ENCODE measurements at places on chromosomes 3 and 15.

- DNase-seq: no peak
These were observed 542 bp downstream of the ACAA1 start for GRCh38 chr3:38136393-38136776.

DNA sequence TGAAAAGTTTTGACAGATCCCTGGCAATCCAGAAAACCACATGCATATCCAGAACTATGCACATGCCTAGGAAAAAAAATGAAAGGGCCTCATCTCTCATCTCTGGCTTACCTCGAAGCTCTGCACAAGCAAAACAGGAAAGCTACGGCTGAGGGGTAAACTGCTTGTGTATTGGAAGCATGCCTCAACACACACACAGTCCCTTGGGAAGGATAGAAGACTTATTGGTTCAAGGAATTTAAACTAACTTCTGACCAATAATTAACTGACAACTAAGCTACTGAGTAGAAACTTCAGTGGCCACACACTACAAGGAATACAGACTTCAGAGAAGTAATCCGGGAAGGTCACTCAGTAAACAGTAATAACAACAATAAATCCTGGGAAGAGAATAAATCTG lies 59.9 kb upstream of the POMGNT2 start:
- no peak for DNase-seq

DNA sequence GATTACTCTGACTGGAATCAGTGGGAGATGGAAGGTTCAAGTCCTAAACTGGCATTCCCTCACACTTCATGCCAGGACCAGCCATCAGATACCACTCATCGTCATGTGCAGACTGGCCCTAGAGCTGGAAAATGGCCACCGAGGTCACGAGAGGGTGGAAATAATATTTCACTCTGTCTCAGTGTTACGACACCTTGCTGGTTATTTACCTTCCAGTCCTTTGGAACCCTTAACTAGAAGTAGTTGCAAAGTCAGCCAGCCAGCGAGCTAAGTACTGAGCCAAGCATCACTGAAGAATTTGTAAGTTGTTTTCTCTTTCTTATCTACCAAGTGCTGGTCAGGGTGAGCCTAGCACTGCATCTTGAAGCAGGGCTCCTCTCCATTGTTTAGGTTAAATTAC lies 309.9 kb upstream of the RASGRP1 start:
- DNase-seq: no peak

DNA sequence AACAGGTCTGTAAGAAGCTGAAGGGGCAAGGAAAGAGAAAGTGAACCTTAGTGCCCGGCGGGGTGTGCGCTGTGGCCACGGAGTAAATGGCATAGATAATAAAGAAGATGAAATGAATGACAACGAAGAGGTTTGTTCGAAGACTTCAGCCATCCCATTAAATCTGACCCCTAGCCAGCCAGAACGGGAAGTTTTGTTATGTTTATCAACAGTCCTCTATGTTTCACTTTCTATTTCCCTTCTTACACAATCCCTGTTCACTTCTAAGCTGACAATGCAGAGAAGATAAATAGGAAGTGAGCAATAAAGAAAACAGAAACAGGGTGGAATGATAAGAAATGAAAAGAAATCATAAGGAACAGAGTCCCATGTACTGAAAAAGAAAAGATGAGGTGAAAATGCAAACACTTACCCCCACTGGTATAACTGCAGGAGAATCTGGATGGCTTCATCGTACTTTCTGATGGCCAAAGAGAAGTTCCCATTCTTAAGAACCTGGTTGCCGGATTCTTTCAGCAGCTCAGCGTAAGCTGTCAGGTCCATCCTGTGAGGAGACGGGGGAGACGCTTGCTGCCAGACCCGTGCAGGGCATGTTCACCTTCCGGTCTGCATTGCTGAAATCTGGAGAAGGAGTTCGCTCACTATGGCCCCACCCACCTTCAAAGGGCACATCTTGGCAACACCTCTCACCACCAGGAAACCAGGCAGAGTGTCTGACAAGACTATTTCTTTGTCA lies 36.8 kb downstream of the TRANK1 start:
- DNase-seq: peak; percentile 78

DNA sequence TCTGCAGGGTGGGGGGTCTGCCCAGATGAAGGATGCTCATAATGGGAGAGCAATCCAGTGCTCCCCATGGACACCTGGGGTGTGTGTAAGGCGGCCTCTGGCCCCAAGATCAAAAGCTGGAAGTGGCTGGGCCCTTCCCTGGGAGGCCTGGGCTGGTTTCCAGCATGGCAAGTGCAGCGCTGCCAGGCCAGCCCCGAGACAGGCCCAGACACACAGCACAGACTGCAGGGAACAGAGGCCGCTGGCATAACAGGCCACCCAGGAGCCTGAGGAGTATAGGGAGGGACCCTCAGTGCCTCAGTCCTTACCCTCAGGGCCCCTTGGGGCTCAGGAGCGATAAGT lies 10.0 kb downstream of the ITPKA start:
- no peak for DNase-seq

DNA sequence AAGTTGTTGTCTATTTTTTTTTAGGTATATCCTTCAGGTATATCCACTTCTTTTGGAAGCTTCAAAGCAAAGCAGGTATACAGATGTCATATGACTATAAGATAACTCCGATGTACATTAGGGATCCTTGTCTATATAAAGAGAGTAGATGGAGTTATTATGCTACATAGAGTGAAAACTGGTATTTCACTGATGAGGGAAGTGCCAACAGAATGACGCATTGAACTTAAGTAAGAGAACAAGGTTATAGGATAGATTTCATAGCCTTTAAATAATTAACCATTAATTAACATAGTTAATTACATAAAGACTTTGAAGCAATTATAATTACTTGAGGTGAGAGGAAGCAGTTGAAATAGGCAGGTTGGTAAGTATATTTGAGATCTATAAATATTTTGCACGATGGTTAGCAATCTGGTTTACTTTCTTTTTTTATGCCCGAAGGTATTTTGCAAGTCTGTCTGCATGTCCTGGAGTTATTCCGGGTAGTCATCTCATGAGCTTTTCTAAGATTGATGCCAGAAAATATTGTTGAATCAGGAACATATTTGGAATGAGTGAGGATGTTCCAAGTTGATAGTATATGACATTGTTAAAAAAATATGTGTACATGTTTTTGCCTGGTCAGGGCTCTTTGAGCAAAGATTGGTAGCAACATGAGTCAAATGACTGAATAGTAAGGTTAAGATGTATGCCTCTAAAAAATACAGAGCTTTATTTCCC lies 299.5 kb upstream of the KCNMB2 start:
- no peak for DNase-seq

- no peak for DNase-seq
These were observed 171.5 kb downstream of the LRTM1 start for GRCh38 chr3:54756330-54756731.

DNA sequence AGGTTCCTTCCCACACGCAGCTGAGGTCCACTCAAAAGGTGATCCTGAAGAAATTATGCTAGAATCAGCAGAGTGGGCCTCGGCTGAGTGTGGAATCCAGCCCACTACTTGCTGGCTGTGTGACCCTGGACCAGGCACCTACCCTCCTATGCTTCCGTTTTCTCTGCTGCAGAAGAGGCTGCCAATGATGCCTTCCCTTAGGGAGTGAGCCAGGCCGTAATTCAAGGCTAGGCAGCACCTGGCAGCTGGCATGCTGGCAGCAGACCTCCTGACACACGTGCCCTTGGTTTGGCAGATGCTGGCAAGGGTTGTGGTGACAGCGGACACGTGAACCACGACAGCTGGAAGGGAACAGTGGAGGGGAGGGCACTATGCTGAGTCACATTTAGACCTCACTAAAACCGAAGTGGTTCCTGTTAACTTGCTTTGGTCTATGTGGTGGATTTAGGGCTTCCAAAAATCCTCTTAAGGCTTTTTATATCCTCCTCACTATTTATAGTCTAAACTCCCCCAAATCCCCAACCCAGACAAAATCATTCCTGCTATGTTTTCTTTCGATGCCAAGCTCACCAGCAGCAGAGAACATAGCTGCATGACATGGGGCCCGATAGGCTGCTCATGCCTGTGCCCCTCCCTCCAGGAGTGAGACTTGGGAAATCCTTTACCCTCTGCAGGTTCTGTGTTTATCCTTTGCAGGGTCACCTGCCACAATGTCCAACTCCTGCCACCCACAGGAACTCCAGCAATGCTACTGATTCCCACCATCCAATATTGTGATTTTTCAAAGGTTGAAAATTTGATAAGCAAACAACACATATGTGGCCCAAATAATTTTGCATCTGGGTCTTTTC lies 10.6 kb upstream of the PCSK6 start:
- no peak for DNase-seq

GRCh38 chr3:107201146-107201545 lies 176.1 kb upstream of the CCDC54 start:
- no peak for DNase-seq

DNA sequence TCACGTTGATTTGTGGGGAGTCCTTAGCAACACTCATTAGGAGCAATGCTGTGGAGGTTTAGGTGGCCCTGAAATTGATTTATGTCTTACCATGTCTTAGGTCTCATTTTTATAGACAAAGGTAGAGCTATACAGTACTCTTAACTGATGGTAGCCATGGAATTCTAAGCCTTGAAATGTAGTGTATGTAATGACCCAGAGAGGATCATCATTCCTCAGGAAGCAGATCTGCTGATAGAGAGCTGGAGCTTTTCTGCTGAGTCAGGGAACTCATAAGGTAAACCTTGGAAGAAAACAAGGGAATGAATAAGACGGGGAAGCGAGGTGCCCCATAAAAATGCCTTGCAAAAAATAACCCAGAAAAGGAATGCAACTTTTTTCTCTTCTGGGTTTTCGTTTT lies 34.0 kb upstream of the ZNF639 start:
- DNase-seq: no peak

DNA sequence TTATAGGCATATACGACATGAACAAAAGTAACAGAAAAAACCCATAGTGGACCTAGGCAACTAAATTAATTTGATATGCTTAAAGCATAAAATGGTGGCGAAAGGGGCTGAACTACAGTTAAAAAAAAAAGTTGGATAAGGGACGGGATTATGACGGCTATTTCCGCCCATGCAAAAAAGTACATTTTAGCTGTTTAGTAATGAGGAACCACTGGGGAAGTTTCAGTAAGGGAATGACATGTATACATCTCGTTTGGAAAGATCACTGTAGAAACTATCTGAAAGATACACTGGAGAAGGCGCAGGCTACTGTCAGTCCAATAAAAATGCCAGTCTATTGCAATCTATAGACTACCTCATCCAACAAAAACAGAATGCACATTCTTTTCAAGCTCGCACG lies 65.6 kb downstream of the ZNF148 start:
- DNase-seq: no peak

- no peak for DNase-seq
These were observed 2.2 kb upstream of the UCN2 start for GRCh38 chr3:48565591-48566400.

DNA sequence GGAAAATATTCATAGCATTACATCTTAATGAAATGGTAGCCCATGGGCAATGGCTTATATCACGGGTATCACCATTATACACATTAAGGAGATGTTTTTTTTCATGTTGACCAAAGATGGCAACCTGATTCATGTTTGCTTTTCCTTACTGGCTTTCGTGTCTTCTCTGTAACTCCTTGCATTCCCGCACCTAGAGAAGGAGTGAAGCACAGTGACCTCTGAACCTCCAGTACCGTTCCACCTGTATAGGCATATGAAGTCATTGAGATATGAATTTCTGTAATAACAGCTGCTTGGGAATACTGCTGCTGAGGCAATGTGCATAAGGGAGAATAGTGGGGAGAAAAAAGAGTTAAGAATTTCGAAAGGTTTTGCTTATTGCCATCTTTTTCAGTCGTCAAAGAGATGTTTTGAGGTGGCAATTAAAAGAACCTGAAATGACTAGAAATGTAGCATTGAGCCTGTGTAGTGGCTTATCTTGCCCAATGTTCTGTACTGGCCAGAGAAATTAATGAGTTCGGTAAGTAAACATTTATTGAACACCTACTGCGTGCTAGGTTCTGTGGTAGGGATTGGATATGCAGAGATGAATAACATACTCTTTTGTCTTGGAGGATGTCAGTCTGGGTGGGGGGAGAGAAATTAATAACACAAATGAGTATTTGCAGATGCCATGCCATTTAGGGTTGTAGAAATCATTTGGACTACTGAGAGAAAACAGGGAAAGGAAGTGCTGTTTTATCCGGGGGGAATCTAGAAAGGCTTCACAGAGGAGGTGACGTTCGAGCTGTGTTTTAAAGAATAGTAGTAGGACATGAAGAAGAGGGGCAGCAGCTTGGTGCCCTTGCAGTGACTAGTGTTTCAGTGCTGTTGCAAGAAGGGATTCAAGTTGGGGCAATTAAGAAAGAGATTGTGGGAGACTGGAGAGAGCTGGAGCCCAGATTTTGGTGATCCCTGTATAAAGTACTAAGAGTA lies 2.5 kb downstream of the FEM1B start:
- no peak for DNase-seq

DNA sequence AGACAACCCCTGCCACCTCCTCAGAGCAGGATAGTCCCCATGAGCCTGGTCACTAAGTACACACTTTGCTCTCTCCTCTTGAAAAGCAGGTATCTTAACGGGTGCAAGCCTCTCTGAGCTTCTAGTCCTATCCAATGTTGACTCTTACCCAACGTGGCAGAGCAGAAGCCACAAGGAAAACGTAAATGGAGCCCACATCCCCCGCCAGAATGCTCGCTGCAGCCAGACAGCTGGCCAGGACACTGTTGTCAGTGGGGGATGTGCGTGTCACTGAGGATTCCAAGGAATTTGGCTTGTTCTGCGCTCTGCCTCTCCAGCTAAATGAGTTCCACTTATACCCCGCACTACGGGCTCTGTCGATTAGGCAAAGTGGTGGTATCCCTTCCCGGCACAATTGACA lies 67.8 kb upstream of the IGF1R start:
- no peak for DNase-seq

DNA sequence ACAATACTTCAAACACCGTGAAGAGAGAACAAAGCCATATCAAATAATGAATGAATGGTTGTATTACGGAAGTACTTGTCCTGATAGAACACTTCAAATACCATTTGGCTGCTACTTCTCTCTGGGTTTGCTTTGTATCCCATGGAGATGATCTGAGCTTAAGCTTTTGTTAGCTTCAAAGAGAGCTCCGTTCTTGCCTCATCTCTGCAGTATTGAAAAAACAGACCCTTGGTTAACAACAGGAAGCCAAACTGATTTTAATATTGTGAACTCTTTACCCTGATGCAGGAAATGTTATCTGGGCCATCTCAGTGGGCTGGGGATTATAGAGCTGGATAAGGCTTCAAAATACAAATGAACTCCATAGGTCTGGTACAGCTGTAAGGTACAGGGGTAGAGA lies 101.0 kb downstream of the CHL1 start:
- no peak for DNase-seq

All from SW 1271 (cell line).